ENCODE measurements at places on chromosomes 12 and 14.
A peak's percentile ranks its signal among the peaks of the same experiment; 100 is the strongest.

DNA sequence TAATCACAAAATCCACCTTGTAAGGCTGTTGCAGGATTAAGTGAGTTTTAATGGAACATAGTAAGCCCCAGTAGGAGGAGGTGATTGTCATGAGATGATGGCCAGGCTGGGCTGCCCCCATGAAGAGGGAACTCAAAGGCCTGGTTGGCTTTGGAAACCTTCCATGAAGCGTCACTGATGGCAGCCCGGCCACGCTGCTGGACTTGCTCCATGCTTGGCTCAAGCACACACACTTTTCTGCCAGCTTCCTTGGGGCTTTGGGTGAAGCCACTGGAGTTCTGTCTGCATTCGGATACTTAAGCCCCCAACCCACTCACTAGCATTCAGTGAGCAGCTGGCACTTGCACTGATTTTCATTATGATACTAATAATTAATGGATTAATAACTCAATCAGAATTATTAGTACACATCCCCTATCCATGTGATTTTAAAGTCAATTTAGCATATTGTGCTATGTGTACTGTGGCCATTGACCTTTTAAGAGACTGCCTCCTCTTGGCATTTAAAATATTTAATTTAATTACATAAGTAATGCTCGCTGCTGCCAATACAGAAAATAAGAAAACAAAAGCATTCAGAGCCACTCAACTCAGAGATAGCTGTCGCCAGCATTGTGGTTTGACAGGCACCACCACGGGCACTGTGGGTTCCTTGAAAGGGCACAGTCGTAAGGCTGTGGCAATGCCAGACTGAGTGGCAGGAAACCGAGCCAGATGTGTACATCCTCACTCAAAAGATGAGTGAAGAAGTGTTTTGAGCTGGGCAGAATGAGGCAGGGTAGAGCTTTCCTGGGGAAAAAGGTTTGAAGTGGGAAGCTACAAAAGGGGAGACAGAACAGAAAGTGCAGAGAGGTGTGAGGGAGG lies 15.9 kb downstream of the KRT85 start:
- DNase-seq = peak; percentile 38

- DNase-seq = peak; percentile 72
Observed at GRCh38 chr12:67651132-67651695, 2.7 kb downstream of the DYRK2 start.

DNA sequence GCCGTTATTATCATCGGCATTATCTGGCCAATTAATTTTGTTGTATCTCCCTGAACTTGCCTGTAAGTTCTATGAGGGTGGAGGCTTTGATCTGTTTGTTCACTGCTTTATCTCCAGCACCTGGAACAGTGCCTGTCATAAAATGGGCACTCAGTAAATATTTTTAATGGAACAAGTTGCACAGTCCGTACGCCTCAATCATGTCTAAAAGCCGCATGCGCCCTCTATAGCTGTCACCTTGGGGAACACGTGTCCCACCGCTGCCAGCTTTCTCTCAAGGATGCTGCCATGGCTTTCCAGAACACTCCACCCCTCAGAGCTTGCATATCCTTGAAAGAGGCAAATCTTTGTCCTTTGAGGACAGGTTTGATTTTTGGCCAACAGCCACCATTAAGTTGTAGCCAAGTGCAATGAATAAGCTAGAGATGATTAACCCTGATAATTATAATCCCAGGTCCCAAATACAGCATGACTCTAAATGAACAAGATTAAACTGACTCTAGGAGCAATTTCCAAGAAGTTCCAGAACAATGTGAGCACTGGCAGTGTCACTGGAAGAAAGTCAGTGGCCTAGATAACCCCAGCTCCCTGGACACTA lies 55.1 kb downstream of the ERH start:
- DNase-seq = peak; percentile 64

GRCh38 chr12:674272-674781 lies 11.1 kb upstream of the NINJ2 start:
- DNase-seq = peak; percentile 56

DNA sequence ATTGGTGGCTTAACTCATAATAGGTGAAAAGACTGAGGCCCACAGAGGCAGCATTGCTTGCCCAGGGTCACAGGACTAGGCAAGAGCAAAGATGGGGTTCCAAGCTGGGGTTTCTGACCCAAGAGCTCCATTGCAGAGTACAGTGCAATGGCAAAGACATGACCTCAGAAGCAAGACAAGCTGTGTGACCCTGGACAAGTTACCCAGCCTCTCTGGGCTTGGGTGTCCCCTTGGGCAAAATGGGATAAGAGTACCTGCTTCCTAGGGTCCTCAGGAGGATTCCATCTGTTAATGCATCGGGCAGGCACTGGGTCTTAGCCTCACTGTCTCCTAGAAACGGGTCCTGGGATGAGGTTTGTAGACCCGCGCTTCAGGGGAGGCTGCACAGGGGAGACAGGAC lies 111.6 kb upstream of the NCOR2 start:
- no peak for DNase-seq

- DNase-seq = no peak
Observed at GRCh38 chr12:88522961-88523360, 57.3 kb downstream of the KITLG start.

DNA sequence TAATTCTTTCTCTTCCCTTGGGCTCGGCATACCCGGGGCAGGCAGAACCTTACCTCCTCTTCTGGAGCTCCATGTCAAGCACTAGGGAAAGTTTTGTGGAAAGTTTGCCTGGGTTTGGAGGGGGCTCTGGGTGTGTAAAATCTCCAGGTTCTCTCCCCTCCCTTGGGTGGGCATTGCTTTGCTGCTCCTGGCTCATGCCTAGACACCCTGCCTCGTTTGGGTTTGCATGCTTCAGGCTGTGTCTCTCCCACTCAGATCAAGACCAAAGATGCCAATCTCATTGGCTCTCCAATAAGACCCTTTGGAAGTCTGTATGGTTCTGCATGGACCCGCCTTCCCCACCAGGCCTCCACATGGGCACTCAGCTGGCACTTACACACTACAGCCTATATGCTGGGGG lies 6.2 kb upstream of the KRT2 start:
- no peak for DNase-seq

DNA sequence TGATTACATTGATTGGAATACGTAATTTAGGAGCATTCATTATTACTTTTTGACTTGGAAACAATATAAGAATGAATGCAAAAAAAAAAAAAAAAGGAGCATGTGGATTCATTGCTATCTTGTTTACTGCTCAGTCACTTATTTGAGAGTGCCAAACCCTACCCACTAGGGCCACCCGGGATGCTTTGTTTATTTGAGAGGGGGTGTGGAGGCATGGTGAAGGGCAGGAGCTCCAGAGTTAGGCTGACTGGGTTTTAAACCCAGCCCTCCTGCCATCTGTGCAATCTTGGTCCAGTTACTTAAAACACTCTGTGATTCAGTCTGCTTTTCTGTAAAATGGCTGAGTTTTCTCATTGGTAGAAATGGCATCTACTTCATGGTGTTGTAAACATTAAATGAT lies 195.2 kb downstream of the RAD51B start:
- DNase-seq = no peak

- no peak for DNase-seq
Observed at GRCh38 chr12:76921100-76921471, 42.3 kb upstream of the CSRP2 start.

DNA sequence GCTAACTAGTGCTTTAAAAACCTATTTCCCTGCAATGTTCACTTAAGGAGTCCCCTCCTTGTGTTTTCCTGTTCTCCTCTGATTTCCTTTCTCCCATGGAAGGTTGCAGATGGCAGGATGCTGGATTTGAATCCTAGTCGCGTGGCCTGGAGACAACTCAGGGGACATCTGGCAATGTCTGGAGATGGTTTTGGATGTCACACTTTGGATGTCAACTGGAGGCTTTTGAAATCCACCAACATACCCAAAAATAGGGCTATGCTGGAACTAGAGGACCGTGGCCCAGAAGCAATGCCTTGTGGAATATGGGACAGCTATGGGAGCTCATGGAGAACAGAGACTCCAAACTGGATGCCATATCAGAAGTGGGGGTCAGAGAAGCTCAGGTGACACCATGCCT lies 95.8 kb upstream of the NOS1 start:
- no peak for DNase-seq

DNA sequence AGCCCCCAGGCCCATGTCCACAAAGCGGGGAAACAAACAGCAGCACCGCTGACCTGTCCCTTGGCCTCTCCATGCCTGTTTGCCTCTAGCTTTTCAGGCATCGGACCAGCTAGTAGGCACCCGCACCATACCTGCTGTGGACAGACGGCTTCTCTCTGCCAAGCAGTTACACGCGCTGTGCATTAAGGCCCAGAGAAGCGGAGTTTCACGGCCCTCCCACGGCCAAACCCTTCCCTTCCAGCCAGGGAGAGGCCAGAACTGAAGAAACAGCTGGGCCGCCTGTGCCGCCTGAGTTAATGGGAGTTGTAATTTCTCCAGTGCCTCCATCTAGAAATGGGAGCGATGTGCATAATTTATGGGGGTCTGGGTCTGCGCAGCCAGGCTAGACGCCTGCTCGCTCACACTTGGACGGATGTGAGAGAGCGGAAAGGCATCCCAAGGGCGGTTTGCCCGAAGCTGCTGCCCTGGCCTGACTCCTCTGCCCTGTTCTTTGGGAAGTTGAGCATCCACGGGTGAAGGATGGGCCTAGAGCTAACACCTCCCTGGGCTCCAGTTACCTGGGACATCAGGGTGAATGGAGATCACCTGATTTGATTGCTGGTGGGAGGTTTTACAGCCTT lies 89.7 kb upstream of the BCL11B start:
- DNase-seq = no peak

DNA sequence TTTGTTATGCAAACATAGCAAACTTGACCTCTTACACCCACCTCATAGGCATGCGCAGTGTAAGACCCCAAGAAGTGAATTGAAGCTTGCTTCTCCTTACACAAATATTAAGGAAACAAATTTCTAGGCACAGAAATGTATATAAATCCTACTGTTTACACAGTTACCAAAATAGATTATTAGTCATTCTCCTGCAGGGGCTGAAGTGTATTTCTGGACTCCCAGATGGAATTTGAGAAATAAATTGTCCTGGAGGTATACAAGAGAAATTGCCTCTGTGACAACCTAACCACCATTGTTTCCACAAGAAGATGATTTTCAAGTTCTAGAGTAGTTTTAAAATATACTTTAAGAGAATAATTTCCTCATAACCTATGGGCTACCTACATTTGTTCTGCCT lies 656.0 kb upstream of the MDGA2 start:
- DNase-seq = no peak

- no peak for DNase-seq
Observed at GRCh38 chr14:84610086-84610485, 919.9 kb upstream of the FLRT2 start.

GRCh38 chr14:75879031-75879430 lies 102.8 kb downstream of the TGFB3 start:
- peak; percentile 51 for DNase-seq
